Choroid plexus epithelial cell (primary cell): ENCODE measurements at places on chromosomes 3 and 15.
A peak's percentile ranks its signal among the peaks of the same experiment; 100 is the strongest.

DNA sequence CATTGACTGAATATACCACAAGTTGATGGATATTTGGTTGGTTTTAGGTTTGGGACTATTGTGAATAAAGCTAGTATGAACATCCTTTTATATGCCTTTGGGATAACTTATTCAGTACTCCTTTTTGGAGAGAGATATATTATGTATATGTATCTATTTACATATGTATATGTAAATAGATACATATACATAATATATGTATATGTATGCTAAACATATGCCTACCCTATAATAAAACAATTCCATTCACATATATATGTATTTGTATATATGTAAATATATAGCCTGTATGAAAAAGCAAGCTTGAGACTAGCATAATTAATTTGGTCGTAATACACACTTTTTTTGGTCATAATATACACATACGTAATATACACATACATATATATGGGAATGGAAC lies 15.8 kb upstream of the GASK1A start:
- no peak for DNase-seq

DNA sequence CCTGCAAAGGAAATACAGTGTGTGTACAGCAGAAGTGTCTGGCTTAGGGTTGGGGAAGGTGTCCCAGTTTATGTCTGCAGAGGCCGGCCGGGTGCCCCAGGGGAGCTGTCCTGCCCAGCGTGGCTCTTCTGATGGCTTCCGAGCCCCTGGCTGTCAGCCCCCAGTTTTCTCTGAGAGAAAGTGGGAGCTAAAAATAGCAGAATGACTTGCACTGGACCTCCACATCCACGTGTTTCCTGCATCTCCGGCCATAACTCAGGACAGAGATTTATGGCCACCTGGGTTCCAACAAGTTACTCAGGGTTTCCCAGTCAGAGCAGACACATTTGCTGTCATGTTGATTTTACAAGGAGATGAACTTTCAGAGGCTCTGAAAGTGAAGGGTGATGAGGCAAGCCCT lies 192.0 kb downstream of the ATP10A start:
- DNase-seq = no peak

DNA sequence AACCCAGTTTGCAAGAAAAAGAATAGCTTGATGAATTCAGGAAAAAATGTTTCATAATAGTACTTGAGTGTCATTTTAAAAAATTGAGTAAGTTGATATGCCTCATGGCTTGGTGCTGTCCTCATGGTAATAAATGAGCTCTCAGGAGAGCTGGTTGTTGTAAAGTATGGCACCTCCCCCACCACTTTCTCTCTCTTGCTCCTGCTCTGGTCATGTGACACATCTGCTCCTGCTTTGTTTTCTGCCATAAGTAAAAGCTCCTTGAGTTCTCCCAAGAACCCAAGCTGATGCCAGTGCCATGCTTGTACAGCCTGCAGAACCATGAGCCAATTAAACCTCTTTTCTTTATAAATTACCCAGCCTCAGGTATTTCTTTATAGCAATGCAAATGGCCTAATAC lies 108.8 kb upstream of the CRBN start:
- DNase-seq = no peak

DNA sequence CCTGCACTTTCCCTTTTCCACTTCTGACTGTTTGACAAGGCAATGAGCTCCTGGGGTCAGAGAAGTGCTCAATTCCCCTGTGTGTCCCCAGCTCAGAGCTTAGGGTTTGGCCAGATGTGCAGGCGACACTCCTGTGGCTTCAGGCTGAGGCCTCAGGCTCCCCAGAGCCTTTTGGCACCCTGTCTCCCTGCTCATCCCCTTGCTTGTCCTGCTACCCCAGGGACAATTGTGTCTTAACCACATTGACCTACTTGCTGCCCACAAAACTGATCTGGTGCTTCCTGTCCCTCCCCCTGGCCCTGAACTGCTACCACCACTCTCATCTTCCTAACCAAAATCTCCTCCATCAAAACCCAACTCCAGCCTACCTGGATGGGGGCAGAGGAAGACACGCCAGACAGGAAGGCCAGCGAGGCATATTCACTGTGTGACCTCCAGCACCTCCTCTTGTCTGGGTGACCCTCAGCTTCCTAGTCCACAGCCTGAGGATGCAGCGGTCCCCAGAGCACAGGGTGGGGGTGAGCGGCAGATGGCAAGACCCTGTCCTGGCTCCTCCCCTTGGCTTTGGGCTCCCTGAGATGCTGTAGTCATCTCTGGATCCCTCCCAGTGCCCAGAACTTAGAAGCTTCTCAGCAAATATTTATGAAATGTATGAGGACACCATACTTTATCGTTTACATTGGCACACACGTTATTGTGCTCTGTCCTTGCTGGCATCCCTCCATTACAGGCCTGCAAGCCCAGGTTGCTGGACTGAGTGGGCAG lies 98.9 kb upstream of the SLC6A6 start:
- no peak for DNase-seq

- no peak for DNase-seq
Observed at GRCh38 chr15:31228980-31229826, 97.4 kb upstream of the KLF13 start.

- no peak for DNase-seq
Observed at GRCh38 chr3:52313188-52313773, 2.8 kb upstream of the DNAH1 start.

DNA sequence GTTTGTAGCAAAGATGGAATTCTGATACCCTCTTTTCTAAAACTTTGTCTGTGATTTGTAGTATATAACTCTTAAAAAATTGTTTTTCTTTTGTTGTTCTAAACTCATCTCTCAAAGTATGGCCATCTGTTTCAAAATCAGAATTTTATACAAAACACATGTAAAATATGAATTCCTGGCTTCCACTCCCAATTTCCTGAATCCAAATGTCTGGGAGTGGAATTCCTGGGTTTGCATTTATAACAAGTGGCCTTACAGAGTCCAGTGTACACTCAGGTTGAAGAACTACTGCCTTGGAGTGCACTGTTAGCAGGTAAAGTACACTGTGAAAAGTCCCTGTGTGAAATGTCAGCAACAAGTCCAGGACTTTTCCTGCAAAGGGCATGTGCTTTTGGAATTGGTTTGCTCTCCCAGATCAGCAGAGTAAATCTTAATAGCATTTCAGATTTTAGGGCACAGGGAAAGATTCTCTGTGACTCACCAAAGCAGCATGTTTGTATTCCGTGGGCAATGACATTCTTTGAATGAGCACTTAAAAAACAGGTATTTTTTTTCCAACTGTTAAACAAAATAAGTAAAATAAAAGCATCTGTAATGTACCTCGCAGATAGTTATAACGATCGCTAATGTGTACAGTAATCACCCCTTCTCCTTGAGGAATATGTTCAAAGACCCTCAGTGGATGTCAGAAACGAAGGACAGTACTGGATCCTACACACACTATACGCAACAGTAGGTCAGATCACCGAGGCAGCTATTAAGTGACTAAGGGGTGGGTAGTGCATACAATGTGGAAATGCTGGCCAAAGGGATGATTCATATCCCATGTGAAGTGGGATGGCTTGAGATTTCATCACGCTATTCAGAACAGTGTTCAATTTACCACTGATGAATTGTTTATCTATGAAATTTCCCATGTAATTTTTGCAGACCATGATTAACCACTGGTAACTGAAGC lies 2.0 kb upstream of the CLDN16 start:
- DNase-seq = peak; percentile 97
